GM12891 (cell line): ENCODE measurements at places on chromosomes 6 and 20.

DNA sequence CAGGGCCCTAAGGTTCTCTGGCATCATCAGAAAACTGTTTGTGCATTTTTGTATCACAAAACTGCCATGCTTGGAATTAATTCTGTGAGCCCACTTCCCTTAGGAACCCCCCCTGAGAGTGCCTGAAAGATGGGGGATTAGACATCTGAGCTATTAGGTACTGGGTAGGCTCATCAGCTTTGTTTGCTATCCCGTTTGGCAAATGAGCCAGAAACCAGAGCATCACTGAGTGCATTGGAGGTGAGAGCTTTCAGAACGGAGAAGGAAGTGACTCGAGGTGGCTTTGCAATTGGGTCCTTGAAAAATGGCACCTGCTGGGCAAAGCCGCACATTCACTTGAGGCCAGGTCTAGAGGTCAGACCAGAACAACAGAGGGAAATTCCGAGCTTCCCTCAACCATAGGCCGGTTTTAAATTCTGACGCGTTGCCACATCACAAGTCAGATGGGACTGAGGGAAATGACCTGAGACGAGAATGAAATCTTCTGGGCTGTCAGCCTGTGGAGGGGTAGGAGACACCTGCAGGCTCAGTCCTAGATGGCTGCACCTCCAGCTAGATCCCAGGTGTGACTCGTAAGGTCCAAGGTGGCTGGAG lies 8.4 kb upstream of the GLP1R start:
- no peak for DNase-seq

- DNase-seq = no peak
These were observed 238.8 kb upstream of the SLC35B3 start for GRCh38 chr6:8674126-8674525.

GRCh38 chr6:50093938-50094272 lies 44.2 kb upstream of the DEFB112 start:
- no peak for DNase-seq

DNA sequence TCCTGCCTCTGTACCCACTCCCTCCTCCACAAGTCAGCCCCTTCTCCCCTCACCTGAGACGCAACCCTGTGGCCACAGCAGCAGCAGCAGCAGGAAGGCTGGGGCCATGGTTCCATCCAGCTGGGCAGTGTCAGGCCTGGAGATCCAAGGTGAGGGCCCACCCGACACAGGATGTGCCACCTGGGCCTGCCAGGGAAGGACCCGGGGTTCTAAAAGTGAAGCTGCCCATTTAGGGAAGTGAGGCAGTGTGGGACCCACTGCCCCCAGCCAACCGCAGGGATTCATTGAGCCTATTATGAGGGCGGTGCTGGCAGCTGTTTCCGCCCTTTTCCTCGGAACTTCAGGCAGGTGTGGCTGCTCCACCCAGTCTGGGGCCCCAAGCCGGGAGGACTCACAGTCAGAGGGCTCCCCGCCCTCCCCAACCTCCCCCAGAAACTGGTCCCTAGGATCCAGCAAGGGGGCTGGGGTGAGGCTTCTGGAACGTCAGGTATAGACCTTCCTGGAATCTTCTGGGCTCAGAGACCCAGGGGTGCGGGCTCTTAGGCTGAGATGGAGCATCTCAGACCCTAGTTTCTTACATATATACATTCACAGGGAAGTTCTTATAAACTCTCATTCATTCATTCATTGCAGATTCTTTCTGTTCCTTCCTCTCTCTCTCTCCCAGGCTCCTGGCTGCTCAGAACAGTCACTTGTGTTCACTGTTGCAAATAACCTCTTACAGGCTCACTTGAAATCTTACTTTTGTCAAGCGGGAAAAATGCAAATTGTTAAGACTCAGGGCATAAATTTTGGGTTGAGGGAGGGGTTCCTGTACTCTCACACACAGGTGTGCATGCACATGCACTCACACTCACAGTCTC lies at the start of gene TREML2:
TREML2 (minus strand) TSS at position 249 of the 863 bp plus-strand sequence; CDS start at position 108, 141 bp downstream.
- DNase-seq = no peak

- no peak for DNase-seq
These were observed 249.5 kb downstream of the ADGRG6 start for GRCh38 chr6:142551274-142551811.

DNA sequence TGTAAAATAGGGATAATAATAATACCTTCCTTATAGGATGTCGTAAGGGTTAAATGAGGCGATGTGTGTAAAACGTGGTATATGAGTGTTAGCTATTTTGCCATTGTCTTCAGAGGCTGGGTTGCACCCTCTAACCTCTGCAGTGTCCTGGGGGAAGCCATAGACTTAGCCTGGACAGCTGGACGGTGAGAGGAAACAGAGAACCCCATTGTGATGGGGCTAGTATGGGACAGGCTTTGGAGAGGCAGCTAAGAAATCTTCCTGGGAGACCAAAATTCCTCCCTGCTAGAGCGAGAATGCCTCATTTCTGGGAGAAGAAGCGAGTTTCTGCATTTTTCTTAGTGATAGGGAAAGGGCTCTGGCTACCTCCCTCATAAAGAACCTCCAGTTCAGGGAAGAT lies 22.8 kb downstream of the KCNB1 start:
- DNase-seq = no peak

DNA sequence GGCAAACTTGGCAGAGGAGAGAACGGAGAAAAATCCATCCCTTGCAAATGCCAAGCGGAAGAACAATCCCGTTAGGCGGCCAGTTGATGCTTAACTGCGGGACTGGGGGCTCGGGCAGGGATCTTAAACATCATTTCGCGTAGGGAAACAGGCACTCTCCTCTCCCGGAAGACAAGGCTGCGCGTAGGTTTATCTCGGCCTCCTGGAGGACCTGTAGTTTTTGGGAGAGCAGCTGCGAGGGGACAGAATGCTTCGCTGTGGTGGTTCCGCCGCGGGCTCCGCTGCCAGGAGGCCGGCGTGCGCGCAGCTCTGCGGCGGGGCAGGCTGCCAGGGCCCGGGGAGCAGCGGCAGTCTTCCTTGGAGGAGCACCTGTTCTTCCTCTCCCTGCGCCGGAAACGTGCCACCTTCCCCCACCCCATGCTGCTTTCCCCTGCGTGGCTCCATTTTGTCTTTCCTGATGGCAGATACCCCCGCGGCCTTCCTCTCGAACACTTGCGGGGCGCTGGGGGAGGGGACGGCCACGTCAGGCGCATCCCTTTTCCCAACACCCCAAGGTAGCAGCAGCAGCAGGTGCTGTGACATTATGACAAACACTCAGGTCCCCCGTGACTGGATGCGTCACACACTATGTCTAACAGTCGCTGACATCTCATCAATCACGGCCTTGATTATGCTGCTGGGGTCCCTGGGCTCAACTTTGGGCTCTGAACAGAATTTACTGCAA lies 230.7 kb upstream of the BTBD3 start:
- DNase-seq = no peak

DNA sequence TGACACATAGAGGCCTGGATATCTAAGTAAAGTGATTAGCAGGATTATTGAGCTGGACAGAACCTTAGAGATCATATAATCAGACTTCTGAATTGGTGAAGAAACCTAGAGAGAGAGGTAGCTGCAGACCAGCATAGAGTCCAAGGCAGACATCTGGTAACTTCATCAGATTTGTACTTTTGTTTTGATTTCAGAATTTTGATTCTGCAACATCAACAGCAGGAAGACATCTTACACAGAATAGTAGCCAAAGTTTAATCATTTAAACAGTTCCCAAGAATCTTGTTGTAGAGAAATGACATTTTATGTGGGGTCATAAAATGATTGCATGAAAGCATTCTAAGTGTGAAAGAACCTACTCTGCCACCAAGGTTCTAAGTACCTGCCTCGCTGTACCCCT lies 39.4 kb downstream of the RPRD1B start:
- DNase-seq = no peak

GRCh38 chr6:97176468-97176867 lies 106.5 kb downstream of the MMS22L start:
- DNase-seq = no peak
